ENCODE measurements at places on chromosomes 6 and 20. TPM values are rescaled to one million over a fixed set of nuclear protein-coding genes. Genes with fewer than 3 reads are reported as not detected.

GRCh38 chr6:85049282-85049681 is 284.9 kb upstream of the TBX18 start:
- H3K4me3 ChIP-seq: no peak overlapping the region
- H3K36me3 ChIP-seq: no peaks in the 10 kb centered on the region
- no peaks in the 10 kb centered on the region for H3K4me1 ChIP-seq
- no peaks in the 10 kb centered on the region for H3K27me3 ChIP-seq
- H3K27ac ChIP-seq: no peak overlapping the region
- DNase-seq: no peak

The C6orf15 gene
- not detected for total RNA-seq

GRCh38 chr6:5293692-5294091 is 32.4 kb downstream of the FARS2 start:
- H3K27ac ChIP-seq: no peak overlapping the region
- DNase-seq: no peak
- no peak overlapping the region for H3K4me3 ChIP-seq
- peaks cover 7% of the 10 kb centered on the region for H3K4me1 ChIP-seq

The VSTM2L gene
- 2.1 TPM for total RNA-seq

The LY6G6C gene
- not detected for total RNA-seq

The VGLL2 gene
- total RNA-seq: not detected

DNA sequence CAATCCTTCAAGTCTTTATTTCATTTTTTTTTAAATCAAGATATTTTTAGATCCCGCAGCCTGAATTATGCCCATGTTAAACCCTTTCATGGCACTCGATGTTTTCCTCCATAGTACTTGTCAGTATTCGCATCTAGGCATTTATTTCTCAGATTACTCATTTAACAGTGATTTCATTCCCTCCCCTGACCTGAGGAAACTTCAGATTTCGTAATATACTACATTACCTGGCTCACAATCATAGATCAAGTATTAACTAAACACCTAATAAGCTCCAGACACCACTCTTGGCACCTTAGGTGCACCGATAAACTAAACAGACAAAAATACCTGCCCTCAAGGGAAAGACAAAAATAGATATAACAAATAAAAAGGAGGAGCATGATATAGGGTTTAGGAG is 413.2 kb upstream of the GJE1 start:
- H3K36me3 ChIP-seq: no peaks in the 10 kb centered on the region
- H3K27me3 ChIP-seq: no peaks in the 10 kb centered on the region
- DNase-seq: no peak
- no peaks in the 10 kb centered on the region for H3K4me1 ChIP-seq
- no peak overlapping the region for H3K27ac ChIP-seq

GRCh38 chr20:46071573-46071972 is 18.2 kb downstream of the NCOA5 start:
- H3K36me3 ChIP-seq: peaks cover 43% of the 10 kb centered on the region
- no peaks in the 10 kb centered on the region for H3K4me1 ChIP-seq
- no peak overlapping the region for H3K27ac ChIP-seq
- no peak for DNase-seq
- H3K27me3 ChIP-seq: no peaks in the 10 kb centered on the region
- no peak overlapping the region for H3K4me3 ChIP-seq

DNA sequence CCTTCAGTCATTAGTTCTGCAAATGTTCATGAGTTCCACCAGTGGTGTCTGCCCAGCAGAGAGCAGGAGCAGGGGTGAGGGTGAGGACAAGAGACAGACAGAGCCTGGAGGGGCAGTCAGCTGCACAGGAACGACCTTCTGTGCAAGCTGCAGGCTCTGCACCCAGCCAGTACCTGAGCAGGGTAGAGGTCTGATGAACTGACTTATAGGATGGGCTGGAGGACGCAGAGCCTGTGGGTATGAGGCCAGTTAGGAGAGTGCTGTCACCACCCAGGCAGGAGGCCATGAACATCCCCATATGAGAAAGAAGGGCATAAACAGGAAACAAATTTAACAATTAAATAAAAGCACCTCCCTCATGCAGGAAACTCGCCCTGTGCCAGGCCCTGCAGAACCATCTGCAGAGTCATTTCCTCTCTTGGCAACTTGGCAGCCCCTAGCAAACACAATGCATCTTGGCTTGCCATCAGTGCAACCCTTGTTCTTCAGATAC is 17.9 kb downstream of the C6orf15 start:
- H3K36me3 ChIP-seq: no peaks in the 10 kb centered on the region
- H3K27me3 ChIP-seq: no peaks in the 10 kb centered on the region
- H3K4me3 ChIP-seq: no peak overlapping the region

Measured in thyroid gland (tissue), 4 donors.